ENCODE measurements at places on chromosomes 1 and 21. TPM values are rescaled to one million over a fixed set of nuclear protein-coding genes. Genes with fewer than 3 reads are reported as not detected.

Gene CRNN
- not detected for total RNA-seq

Gene C8A
- total RNA-seq, result not detected

Gene KRTAP10-8
- total RNA-seq, result not detected

Gene DOP1B
- total RNA-seq, result 72.0 TPM

All from parietal lobe (tissue), 2 donors.